ENCODE measurements at places on chromosomes 2 and 18. TPM values are rescaled to one million over a fixed set of nuclear protein-coding genes. Genes with fewer than 3 reads are reported as not detected.
A peak's percentile ranks its signal among the peaks of the same experiment; 100 is the strongest.

DNA sequence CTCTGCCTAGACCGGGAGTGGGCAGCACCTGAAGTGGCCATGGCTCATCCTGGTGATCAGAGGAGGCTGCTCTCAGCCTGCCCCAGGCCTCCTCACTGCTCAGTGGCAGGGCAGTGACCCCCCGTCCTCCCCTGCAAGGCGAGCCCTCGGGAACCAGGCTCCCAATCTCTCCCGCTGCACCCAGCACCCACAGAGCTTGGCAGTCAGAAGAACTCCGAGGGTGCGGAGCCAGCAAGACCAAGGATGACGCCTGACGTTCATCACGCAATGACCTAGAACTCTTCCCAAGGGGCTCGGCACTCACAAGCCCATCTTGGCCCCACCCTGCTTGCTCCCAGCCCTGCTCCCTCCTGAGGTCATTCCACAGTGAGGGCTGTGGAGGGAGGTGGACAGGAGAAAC lies 189.8 kb upstream of the SALL3 start:
- H3K27me3 ChIP-seq, result peaks cover 17% of the 10 kb centered on the region
- no peaks in the 10 kb centered on the region for H3K4me1 ChIP-seq
- H3K27ac ChIP-seq, result no peak overlapping the region
- no peak for DNase-seq
- H3K4me3 ChIP-seq, result no peak overlapping the region

GRCh38 chr18:2874765-2875164 lies 28.0 kb downstream of the EMILIN2 start:
- H3K27me3 ChIP-seq, result peaks cover 3% of the 10 kb centered on the region
- no peaks in the 10 kb centered on the region for H3K36me3 ChIP-seq
- DNase-seq, result no peak
- no peak overlapping the region for H3K4me3 ChIP-seq
- no peaks in the 10 kb centered on the region for H3K4me1 ChIP-seq
- H3K27ac ChIP-seq, result no peak overlapping the region

The CXCR1 gene
- not detected for total RNA-seq

DNA sequence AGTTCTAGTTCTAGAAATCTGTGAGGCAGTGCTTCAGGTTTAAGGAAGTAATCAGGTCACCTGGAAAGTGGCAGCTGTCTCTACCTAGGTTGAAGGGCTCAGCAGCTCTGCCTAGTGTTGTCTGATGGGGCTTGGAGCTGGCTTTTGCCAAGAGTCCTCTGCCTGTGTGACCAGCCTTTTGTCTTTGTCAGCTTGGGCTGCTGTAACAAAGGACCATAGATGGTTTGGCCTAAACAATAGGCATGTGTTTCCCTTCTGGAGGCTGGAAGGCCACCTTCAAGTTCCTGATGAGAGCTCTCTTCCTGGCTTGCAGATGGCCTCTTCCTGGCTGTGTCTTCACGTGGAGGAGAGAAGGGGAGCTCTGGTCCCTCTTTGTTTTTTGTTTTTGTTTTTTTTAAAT lies 13.3 kb downstream of the UBE2F start:
- peaks cover 31% of the 10 kb centered on the region for H3K36me3 ChIP-seq
- peak overlapping the region; percentile 96 for H3K27ac ChIP-seq
- DNase-seq, result no peak
- H3K4me3 ChIP-seq, result no peak overlapping the region
- peaks cover 20% of the 10 kb centered on the region for H3K27me3 ChIP-seq

DNA sequence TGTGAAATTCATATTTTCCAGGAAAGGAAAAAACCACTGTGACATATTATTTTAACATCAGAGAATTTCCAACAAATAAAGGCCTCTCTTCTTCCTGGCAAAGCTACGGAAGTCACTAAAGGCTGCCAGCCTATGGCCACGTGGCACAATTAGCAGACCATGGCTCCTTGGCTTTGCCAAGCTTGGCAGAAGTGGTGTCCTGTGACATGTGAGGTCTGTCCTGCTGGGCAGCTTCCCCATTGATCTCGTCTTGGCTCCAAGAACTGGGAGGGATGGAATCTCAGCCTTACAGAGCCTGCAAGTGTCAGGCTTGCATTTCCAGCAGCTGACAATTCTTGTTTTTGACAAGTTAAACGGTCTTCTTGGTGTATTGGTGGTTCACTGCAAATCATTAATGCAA lies 226.9 kb upstream of the THSD7B start:
- peaks cover 2% of the 10 kb centered on the region for H3K27me3 ChIP-seq
- H3K36me3 ChIP-seq, result no peaks in the 10 kb centered on the region
- peaks cover under 1% of the 10 kb centered on the region for H3K4me1 ChIP-seq
- no peak for DNase-seq
- H3K27ac ChIP-seq, result no peak overlapping the region

The HOXD1 gene
- 3.8 TPM for total RNA-seq

The TAF4B gene
- total RNA-seq, result 3.3 TPM

DNA sequence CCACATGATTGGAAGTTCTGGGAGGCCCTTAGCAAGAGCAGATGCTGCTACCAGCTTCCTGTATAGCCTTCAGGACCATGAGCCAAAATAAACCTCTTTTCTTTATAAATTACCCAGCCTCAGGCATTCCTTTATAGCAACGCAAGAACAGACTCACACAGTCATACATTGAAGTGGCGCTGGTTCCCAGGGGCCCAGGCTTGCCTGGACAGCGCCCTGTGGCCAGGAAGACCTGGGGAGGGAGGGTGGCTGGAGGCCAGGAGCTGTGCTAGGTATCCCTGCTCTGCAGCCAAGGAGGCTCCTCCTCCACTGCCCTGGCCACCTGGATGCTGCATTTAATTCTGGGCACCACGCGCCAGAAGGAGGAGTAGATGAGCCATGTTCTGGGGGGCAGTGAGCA lies 98.1 kb downstream of the AGAP1 start:
- no peak overlapping the region for H3K4me3 ChIP-seq
- H3K27me3 ChIP-seq, result peaks cover 4% of the 10 kb centered on the region
- no peak overlapping the region for H3K27ac ChIP-seq
- no peak for DNase-seq
- no peaks in the 10 kb centered on the region for H3K36me3 ChIP-seq

- H3K36me3 ChIP-seq, result no peaks in the 10 kb centered on the region
- DNase-seq, result no peak
- no peak overlapping the region for H3K4me3 ChIP-seq
- H3K4me1 ChIP-seq, result no peaks in the 10 kb centered on the region
- peaks cover 2% of the 10 kb centered on the region for H3K27me3 ChIP-seq
Observed at GRCh38 chr2:186274936-186275575, 211.0 kb upstream of the ZC3H15 start.

DNA sequence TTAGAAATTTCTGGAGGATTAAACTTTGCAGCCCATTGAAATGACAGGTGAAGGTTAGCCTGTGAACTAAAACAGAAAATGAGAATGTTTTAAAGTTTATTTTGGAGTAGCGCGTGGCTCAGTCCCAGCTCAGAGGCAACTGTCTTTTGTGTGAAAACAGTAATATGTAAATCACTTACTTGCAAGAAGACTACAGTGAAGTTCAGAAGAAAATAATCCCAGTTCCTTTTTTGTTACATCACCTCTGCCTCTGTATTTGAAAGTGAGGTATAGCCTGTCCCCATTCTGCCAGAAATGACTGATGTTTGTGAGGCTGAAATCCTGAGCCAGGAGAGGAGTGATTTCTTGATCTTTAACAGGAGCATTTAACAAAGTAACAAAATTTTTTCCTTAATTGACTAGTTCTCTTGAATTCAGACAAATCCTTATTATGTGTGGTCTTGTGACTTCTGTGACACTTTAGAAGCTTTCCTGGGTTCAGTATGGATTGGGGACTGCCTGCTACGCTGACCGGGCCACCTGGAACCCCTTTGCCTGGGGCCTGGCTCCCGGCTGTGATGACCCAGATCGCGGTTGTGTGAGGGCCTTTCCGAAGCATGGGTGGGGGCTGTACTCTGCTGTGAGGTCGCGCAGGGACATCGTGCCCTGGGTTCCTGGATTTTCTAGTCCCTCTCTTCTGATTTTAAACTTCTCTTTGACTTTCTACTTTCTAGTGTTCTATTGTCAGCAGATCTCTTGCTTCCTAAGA lies 24.3 kb downstream of the TRAPPC12 start:
- H3K36me3 ChIP-seq, result peaks cover 19% of the 10 kb centered on the region
- H3K4me1 ChIP-seq, result peaks cover 20% of the 10 kb centered on the region
- no peak for DNase-seq
- H3K4me3 ChIP-seq, result no peak overlapping the region

Measured in endothelial cell (in vitro differentiated cells).